MCF 10A (cell line): ENCODE measurements at places on chromosomes 7 and 10. TPM values are rescaled to one million over a fixed set of nuclear protein-coding genes. Genes with fewer than 3 reads are reported as not detected.

The PLAC9 gene
- 0.93 and 1.0 TPM in 2 replicates for total RNA-seq

The CTAGE8 gene
- total RNA-seq: 0.96 and 2.6 TPM in 2 replicates

The SHTN1 gene
- total RNA-seq: 39.2 and 49.5 TPM in 2 replicates

The CPN1 gene
- total RNA-seq: not detected in 2 replicates

The ADAM8 gene
- 20.2 and 23.2 TPM in 2 replicates for total RNA-seq

The TRIM50 gene
- not detected in 2 replicates for total RNA-seq

The SORCS1 gene
- total RNA-seq: 0.54 TPM in 1 of 2 replicates, not detected in the other

The PDE6C gene
- total RNA-seq: not detected in 2 replicates

The TRIL gene
- total RNA-seq: not detected in 2 replicates

The SEMA4G gene
- 0.32 TPM in 1 of 2 replicates, not detected in the other for total RNA-seq

The MMP21 gene
- not detected in 2 replicates for total RNA-seq

The MUC12 gene
- not detected in 2 replicates for total RNA-seq

The DPYSL4 gene
- total RNA-seq: 0.21 TPM in 1 of 2 replicates, not detected in the other

The TMEM176B gene
- total RNA-seq: 0.42 TPM in 1 of 2 replicates, not detected in the other

The ZNF485 gene
- total RNA-seq: 4.9 and 6.5 TPM in 2 replicates
